ENCODE measurements at places on chromosomes 1 and 21.

DNA sequence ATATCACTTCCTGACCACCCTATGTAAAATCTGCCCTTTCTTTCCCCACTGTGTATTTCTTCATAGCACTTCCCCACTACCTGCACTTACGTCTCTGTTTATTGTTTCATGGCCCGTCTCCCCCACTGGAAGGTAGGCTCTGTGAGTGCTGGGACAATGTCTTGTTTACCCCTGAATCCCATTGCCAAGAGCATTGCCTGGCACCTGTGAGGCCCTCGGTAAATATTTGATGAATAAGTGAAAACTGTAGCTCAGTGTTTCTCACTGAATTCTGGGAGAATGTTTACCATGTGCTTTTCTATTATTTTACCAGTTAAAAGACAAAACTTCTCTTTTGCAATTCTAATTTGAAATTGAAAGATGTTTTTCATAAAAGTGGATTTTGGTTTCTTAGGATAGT lies 11.8 kb downstream of the NFASC start:
- no peak for DNase-seq

DNA sequence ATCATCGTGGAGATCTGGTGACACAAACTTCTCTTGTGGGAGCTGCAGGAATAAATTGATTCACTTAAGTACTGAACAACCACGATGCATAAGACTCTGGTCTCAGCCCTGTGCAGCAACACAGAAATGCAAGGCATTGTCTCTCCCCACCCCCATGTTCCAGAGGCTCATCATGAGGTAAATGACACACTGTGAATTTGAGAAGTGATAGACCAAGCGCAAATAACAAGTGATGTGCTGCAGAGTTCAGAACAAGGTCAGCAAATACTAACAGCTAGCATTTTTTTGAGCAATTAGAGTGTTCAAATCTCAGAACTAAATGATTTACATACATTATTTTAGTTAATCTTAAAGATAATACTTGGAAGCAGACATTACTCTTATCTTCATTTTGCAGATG lies 223.7 kb downstream of the SEC16B start:
- DNase-seq, result no peak

DNA sequence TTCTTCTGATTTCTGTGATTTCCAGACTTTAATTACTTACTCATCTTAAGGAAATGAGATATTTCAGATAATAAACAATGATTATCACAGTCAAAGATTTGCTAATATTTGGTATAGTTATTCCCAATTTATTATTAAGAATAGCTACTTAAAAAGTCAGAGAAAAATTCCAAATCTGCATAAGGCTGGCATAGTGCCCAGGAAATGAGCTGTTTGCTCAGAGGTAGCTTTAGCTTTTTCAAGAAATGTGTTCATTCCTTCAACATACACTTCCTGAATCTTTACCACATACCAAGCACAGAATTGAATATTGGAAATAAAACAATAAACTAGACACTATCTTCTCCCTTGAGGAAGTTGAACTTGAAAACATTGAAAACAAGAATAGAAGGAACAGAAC lies 44.3 kb upstream of the KCNK1 start:
- no peak for DNase-seq

DNA sequence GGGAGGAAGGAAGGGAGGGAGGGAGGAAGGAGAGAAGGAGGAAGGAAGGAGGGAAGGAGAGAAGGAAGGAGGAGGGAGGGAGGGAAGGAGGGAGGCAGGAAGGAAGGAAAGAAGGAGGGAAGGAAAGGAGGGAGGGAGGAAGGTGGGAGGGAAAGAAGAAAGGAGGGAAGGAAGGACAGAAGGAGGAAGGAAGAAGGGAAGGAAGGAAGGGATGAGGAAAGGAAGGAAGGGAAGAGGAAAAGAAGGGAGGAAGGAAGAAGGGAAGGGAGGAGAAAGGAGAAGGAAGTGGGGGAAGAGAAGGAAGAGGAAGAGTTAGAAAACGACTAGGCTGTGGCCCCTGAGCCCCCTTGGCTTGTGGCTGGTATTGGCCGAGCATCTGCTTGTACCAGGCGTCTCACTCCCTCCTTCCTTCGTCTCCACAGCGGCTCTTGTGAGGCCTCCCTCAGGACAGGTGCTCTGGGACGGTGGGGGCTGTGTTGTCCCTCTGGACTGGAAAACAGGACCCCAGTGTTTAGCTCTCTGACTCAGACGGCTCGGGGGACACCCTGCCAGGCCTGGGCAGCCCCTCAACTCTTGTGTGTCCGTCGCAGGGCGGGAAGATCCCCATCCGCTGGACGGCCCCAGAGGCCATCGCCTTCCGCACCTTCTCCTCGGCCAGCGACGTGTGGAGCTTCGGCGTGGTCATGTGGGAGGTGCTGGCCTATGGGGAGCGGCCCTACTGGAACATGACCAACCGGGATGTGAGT lies 36.2 kb upstream of the C1QA start:
- DNase-seq, result no peak

DNA sequence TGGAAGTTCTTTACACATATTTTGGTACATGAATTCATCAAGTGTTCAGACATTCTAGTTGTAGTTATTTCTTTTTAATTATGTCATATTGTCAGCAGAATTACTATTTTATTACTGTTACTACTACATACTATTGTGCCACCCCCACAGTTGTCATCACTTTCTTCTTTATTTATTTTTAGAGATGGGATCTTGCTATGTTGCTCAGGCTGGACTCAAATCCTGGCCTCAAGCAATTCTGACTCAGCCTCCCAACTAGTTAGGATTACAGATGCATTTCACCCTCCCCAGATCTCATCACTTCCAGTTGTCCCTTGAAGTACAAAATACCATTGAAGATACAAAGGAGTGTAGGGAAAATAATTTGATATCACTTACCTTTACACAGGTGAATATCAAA lies 258.0 kb downstream of the KCTD3 start:
- DNase-seq, result no peak

DNA sequence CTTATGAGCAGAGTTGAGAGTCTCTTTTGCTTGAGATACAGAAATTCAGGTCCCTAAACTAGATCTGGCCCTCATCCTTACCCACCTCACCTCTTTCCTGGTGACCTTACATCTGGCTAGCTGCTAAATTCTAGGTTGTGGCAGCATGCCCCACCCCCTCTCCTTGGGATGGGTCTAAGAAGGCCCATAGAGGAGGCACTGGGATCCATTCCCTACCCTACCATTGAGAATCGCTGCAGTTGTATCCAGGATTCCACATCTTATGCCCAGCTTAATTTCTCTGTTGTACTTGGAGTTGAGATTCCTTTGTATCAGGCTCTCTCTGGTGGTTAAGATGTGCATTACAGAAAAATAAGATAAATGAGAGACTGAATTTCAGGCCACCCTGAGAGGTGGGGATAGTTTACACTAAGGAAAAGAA lies 9.5 kb upstream of the TMEM39B start:
- DNase-seq, result no peak

GRCh38 chr1:62390071-62390470 lies 46.8 kb upstream of the USP1 start:
- DNase-seq, result no peak

DNA sequence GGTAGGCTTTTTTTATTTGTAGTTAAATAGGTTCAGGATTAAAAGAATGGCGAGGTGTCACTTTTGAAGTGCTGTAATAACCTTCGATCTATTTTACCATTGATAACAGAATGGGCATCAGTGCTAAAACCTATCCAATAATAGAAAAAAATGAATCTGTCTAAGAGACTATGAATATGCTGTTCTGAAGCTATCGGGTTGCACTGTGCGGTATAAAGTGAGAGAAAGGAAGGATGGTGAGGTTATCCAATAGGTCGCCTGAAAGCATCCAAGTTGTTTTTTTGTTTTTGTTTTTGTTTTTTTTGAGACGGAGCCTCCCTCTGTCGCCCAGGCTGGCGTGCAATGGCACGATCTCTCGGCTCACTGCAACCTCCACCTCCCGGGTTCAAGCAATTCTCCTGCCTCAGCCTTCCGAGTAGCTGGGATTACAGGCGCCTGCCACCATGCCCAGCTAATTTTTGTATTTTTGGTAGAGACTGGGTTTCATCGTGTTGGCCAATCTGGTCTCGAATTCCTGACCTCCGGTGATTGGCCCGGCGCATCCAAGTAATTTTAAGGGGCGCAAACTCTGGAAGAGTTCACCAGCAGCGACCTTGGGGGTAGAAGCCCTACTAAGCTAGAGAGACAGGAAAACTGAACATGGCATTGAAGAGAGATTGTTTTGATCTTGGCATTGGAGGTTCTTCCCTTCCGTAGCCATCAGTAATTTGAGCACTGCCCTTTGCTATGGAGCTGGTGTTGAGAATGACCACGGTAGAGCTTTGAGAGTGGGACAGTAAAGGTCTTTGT lies 8.7 kb upstream of the MDM4 start:
- DNase-seq, result peak; percentile 71

- no peak for DNase-seq
Measured at GRCh38 chr1:109241841-109242345, 7.4 kb upstream of the CELSR2 start.

- DNase-seq, result no peak
Measured at GRCh38 chr1:9589719-9590157, 1.0 kb downstream of the TMEM201 start.

GRCh38 chr1:23286401-23286800 lies 57.7 kb downstream of the HNRNPR start:
- no peak for DNase-seq

GRCh38 chr1:174265282-174265681 lies 106.0 kb downstream of the RABGAP1L start:
- no peak for DNase-seq

GRCh38 chr1:5688081-5689077 lies 303.8 kb downstream of the NPHP4 start:
- no peak for DNase-seq

- no peak for DNase-seq
Measured at GRCh38 chr1:187956975-187957374, 1128.2 kb downstream of the PLA2G4A start.

- no peak for DNase-seq
Measured at GRCh38 chr1:54928327-54928726, 41.3 kb upstream of the DHCR24 start.

GRCh38 chr1:87103074-87103473 lies 188.6 kb downstream of the HS2ST1 start:
- no peak for DNase-seq

GRCh38 chr1:224874775-224875174 lies 54.7 kb upstream of the DNAH14 start:
- DNase-seq, result no peak

DNA sequence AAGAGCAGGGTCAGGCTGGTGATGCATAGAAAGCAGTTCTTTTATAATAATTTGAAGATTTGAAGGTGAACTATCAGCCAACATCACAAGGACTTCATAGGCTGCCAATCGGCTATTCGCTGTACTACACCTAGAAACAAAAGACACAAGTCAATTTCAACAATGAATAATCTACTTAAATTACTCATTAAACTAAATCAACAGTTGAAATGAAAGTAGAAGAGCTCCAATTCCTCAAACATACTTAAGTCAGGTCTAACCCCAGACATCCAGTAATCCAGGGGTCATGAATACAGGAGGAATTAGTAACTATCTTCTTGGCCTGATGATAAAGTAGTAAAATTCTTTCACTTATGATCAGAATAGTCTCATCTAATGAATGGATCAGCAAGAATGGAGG lies 64.5 kb downstream of the PCSK9 start:
- DNase-seq, result no peak

DNA sequence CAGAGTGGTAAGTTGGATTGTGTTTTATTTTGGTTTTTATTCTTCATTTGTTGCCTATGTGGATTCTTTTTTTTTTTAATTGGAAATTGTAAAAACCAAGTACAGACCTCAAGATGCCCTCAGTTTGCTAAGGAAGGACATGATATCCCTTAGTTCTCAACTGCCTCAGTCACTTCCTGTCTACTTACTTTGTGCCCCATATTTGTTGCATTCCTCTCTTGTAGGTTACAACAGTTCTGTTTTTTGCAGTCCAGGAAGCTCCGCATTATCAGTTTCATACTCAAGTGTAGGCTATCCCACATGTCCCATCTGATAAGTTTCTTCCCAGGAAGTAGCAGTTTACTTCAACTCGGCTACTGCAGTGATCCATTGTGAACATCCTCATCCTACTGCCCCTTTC lies 82.0 kb downstream of the RPAP2 start:
- no peak for DNase-seq

DNA sequence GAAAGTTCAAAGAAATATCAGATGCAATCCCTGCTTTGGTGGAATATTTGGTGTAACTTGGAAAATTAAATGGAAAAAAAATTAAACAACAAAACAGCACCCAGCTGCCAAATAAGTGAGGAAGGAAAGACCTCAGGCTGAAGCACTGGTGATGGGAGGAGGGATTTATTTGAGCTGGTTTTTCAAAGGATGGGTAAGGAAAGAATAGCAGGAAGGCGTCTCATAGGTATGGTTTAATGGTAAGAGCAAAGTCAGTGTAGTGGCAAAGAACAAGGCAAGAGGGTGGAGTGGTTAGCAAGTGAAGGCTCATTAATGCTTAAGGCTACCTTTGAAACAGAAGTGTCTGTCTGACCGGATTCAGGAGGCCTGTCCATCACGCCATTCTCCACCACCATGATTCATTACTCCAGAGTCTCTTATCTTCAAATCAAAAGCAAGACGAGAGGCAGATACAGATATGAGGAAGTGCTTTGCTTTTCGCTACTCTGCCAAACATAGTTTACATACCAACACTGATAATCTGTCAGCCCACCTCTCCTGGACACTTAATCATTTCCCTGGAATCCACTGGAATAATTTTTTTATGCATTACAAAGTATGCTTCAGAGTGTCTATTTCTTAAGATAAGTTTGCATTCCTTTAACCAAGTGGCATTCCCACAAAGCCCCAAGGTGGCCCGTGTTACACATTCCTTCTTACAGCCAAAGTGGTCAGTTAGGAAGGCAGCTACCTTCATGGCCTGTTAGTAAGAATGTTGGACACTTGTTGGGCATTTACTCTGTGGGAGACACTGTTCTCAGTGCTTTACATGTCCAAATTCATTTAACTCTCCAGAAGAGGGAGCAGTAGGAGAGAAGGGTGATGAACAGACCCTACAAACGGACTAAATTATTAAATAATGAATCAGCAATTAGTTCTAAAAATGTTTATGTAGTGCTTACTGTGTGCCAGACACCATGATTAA lies 146.6 kb downstream of the ROR1 start:
- DNase-seq, result no peak

DNA sequence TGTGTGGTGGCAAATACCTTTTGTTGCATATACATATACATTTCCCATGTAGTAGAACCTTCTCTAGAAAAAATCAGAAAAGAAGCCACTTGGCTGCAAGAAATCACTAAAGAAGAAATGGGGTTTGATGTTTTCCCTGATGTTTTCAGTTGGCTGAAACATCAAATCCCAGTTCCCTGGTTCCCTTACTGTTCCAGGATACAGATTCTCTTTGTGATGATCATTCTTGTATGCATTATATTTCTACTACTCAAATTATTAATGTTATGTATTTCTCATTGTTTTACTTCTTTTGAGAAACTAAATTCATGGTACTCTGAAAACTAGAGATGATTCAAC lies 7.6 kb downstream of the RNU1-2 start:
- no peak for DNase-seq

DNA sequence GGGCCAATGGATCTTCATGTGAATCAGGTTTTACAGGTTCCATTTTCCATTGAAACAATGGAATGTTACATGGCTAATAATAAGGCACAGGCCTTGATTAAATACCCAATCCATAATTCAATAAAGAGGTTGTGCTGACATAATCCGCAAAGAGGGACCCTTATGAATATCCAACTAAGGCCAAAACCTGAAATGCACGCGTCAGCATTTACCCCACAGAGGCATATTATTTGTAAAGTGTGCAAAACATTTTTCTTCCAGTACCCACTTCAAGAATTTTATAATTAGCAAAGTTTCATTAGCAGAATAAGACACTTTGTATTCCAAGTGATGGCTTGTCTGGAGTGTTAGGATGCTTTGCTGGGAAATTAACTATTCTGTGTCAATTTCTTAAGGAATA lies 220.6 kb upstream of the C8B start:
- DNase-seq, result no peak

Measured in ecto neural progenitor cell (in vitro differentiated cells).